MM.1S (cell line): ENCODE measurements at places on chromosomes 1 and 21.

DNA sequence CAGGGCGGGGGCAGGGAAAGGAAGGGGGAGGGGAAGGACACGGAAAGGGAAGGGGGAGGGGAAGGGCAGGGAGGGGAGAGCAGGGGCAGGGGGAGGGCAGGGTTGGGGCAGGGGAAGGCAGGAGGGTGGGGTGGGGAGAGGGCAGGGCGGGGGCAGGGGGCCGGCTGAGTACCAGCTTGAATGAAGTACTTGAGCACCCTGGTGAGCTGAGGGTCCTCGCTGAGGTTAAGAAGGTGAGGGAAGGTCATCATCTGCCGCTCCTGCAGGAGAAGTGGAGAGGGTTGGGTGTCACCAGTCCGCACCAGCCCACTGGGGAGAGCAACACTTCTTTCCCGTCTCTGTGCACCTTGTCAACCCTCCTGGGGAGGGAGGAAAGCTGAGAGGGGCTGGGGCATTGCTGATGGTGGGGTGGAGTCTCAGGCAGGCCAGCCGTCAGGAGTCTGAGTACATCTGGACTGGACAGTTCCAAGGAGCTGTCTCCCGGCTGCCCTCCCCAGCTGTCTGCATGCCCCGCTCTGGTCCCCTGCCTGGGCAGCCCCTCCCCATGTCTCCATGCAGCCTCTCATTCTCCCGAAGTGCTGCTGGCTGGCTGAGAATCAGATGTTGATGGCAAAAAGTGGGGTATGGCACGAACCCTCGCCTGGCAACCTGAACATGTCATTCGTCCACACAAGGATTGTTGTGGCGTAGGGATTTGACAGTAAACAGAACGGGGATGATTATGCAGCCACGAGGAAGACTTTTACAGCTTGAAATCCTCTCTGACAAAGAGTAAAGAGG lies 70.0 kb downstream of the SCCPDH start:
- DNase-seq = no peak
- no peaks in the 10 kb centered on the region for H3K36me3 ChIP-seq
- H3K4me1 ChIP-seq = no peaks in the 10 kb centered on the region
- H3K27ac ChIP-seq = no peak overlapping the region
- H3K4me3 ChIP-seq = no peak overlapping the region
- no peaks in the 10 kb centered on the region for H3K27me3 ChIP-seq

DNA sequence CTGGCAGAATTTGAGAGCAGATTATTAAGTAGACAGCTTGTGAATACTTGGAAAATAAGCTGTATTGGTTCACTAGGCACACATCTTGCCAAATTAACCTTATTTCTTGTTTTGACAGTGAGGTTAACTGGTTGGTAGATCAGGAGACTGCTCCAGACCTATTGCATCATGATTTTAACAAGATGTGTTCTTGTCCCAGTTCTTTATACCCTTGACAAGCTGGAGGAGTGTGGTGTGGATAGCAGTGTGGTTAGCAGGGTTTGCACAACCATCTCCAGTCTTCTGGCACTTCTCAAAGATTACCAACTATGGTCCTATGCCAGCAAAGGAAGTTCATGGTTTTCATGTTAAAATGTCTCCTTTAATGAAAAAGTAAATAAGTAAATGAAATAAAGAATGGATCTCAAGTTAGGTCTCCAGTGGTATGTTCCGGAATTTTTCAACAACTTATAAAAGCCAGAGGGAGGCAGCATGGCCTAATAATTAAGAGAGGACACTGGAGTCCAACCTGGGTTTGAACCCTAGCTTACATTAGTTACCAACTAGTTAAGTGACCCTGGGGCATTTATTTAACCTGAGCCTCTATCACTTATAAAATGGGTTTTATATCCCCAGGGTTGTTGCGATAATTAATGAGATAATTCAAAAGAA lies 34.1 kb downstream of the DDX20 start:
- no peak overlapping the region for H3K4me3 ChIP-seq
- H3K27me3 ChIP-seq = no peaks in the 10 kb centered on the region
- H3K27ac ChIP-seq = no peak overlapping the region
- H3K4me1 ChIP-seq = no peaks in the 10 kb centered on the region

DNA sequence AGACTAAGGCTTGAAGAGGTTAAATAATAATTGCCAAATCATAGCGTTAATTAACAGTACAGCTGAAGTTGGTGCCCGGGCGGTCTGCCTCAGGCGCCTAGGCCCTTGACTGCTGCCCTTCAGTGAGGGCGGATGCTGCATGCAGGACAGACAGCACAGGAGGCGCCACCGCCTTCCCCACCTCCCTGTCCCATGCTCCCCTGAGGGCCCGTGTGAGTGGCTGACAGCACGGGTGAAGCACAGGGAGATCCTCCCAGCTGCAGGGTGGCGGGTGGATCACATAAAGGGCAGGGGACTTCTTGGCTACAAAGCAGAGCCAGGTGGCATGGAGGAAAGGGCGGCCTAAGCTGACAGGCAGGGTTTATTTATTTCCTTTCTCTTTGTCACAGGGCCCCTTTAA lies 49.1 kb downstream of the DDX20 start:
- H3K36me3 ChIP-seq = no peaks in the 10 kb centered on the region
- no peak overlapping the region for H3K4me3 ChIP-seq

GRCh38 chr1:34066981-34067603 lies 97.9 kb downstream of the CSMD2 start:
- peaks cover 8% of the 10 kb centered on the region for H3K27me3 ChIP-seq
- no peak for DNase-seq
- no peaks in the 10 kb centered on the region for H3K36me3 ChIP-seq
- no peak overlapping the region for H3K27ac ChIP-seq

DNA sequence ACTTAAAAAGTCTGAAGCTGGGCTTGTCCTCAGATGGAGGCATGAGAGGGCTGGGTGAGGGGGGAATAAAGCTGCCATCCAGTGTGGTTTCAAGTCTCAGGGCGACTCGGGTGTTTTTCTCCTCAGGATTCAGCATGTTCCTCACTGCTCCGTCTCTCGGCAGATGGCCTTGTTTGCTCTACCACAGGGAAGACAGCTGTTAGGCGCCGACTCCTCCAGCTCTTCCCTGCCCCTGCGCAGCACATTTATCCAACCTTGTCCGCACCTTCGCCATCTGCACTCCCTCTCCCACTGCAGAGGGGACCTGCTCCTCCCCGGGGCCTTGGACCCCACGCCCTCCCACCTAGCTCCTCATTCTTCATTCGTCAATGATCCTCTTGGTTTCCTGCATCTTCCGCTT lies 16.6 kb upstream of the S100A11 start:
- H3K27ac ChIP-seq = no peak overlapping the region
- H3K27me3 ChIP-seq = no peaks in the 10 kb centered on the region
- DNase-seq = no peak
- no peaks in the 10 kb centered on the region for H3K36me3 ChIP-seq
- H3K4me1 ChIP-seq = 0 out of 2 replicates have a peak, but pooled peaks cover 5% of the 10 kb centered on the region

DNA sequence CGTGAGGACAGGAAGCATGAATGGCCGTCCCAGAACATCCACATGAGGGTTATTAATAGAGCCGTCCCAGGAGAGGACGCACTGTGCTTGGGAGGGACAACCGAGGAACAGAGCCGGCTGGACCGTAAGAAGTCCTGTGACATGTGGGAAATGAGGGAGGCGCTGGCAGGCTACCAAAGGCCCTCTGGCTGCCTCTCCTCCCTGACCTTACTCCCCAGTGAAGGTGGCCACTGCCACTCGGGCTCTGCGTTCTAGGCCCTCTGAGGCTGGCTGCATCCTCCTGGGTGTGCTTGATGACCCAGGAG lies 15.5 kb upstream of the NPPB start:
- H3K4me3 ChIP-seq = no peak overlapping the region
- no peaks in the 10 kb centered on the region for H3K4me1 ChIP-seq
- no peak overlapping the region for H3K27ac ChIP-seq
- DNase-seq = no peak

GRCh38 chr1:98386675-98387440 lies 274.7 kb upstream of the SNX7 start:
- 0 out of 2 replicates have a peak, but pooled peaks cover 4% of the 10 kb centered on the region for H3K4me1 ChIP-seq
- no peaks in the 10 kb centered on the region for H3K36me3 ChIP-seq
- DNase-seq = no peak
- H3K27me3 ChIP-seq = no peaks in the 10 kb centered on the region

GRCh38 chr21:15614766-15615165 lies 115.0 kb upstream of the USP25 start:
- no peak for DNase-seq
- H3K4me1 ChIP-seq = no peaks in the 10 kb centered on the region
- no peaks in the 10 kb centered on the region for H3K36me3 ChIP-seq
- no peak overlapping the region for H3K27ac ChIP-seq

GRCh38 chr1:43867976-43868740 lies 65.4 kb upstream of the ARTN start:
- no peak for DNase-seq
- H3K36me3 ChIP-seq = no peaks in the 10 kb centered on the region
- no peak overlapping the region for H3K27ac ChIP-seq

DNA sequence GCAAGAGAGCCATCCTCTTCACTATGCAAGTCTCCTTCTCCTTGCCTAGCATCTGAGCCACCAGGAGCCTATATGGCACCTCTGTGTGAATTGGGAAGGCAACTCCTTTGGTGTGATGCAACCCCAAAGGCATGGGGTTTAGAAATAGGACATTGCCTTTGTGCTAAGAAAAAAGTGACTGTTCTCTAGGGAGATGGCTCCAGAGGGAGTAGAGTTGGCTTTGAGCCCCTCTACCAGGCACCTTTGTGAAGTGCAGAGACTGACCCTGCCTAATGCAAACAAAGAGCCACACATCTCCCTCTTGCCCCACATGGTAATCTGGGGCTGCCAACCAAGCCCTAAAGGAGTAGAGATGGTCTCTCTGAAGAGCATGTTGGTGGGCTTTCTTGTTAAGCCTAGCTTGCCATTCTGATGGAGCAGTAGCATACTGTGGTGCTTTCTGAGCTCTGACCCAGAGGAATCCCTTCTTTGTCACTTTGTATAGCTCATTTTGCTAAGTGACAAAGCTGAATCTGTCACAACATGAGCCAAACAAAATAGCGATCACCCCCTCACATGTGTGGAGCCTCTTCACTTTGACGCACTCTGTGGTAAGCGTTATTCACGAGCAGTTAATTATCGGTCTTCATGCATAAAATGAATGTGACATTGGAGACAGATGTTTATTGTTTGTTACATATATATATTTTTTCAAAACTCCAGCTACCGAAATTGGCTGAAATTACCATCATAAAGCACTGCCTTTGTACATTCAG lies 74.4 kb downstream of the RWDD3 start:
- H3K4me3 ChIP-seq = no peak overlapping the region
- no peaks in the 10 kb centered on the region for H3K36me3 ChIP-seq
- no peaks in the 10 kb centered on the region for H3K4me1 ChIP-seq
- H3K27me3 ChIP-seq = no peaks in the 10 kb centered on the region
- DNase-seq = no peak

- peaks cover 8% of the 10 kb centered on the region; the same call in 1 of the 2 replicates for H3K27me3 ChIP-seq
- no peaks in the 10 kb centered on the region for H3K36me3 ChIP-seq
- no peaks in the 10 kb centered on the region for H3K4me1 ChIP-seq
- H3K27ac ChIP-seq = no peak overlapping the region
- DNase-seq = no peak
These were observed 10.6 kb downstream of the RHBG start for GRCh38 chr1:156379420-156380165.

DNA sequence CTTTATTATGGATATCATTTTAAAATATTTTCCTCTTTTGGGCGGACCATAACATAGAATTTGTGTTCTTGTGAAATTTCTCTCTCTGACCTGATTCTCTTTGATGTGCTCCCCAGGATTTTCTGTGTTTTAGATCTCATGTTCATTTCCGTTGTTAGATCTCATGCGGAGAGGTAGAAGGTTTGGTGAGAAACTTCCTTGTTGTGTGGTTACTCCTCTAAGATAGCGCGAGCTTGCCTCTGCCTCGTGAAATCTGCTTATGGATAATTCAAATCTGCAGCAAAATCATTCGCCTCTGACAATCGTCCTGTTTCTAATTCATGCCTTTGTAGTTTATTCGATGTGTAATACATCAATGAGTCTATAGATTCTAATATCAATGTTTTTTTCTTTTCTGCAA lies 580.4 kb downstream of the USP25 start:
- no peak for DNase-seq
- H3K36me3 ChIP-seq = no peaks in the 10 kb centered on the region
- H3K27ac ChIP-seq = no peak overlapping the region
- H3K4me1 ChIP-seq = peaks cover 3% of the 10 kb centered on the region; the same call in 1 of the 2 replicates
- no peak overlapping the region for H3K4me3 ChIP-seq

DNA sequence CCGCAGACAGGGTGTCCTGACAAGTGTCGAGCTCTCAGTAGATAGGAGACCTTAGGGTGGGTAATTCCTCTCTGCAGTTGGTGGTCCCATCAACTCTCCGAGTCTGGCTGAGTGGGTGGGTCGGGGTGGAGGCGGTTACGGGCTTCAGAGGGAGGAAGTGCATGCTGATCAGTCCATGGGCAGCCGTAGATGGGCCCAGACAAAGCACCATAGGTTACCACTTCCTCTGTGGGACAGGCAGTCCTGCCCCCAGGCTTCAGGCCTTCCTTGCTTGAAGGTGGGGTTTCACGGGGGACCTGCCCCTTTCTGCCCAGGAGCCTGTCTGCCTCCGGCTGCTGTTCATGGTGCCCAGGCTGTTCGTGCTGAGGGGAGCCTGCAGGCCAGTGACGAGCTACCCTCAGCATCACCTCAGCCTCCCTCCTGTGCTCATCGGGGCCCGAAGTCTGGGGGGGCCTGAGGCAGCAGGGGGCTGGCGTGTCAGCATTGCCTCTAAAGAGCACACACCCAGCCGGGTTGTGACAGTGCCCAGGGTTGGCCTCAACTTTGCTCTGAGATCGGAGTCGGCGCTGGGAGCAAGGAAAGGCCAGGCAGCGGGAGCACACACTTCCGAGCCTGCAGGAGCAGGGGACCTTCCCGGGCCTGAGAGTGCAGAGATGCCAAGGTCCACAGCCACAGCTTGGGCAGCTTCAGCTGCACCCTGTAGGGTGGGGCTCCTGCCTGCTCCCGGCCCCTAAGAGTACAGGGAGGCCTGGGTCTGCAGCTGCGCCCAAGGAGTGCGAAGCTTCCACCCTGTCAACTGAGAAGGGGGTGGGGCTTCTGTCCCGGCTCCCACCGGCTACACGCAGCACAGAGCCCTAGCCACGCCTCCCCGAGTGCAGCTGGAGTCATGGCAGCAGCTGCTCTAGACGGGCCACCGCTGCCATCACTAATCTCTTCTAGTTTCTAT lies 225.4 kb upstream of the NRIP1 start:
- no peak overlapping the region for H3K27ac ChIP-seq
- no peaks in the 10 kb centered on the region for H3K4me1 ChIP-seq
- no peaks in the 10 kb centered on the region for H3K36me3 ChIP-seq
- H3K27me3 ChIP-seq = no peaks in the 10 kb centered on the region
- H3K4me3 ChIP-seq = no peak overlapping the region

DNA sequence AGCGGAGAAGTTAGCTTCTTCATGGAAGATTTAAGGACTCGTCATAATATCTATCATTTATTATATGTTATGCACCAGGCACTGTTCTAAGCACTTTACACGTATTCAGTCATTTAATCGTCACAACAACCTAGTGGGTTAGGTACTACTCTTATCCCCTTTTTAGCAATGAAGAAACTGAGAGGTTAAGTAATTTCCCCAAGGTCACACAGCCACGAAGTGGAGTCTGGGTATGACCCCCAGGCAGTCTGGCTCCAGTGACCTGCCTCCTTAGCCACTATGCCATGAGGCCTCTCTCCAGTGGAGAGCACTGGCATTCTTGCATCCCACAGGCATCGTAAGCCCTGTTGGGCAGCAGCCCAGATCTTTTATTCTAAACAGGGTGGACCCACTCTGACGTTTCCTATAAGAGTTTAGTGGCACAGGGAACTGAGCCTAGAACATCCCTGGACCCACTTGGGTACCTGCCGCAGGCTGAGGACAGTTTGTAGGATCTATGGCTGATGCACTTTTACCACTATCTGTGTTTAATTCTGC lies 123.0 kb downstream of the NAV1 start:
- DNase-seq = no peak
- H3K27me3 ChIP-seq = no peaks in the 10 kb centered on the region; the same call in 1 of the 2 replicates
- no peak overlapping the region for H3K27ac ChIP-seq
- no peaks in the 10 kb centered on the region for H3K36me3 ChIP-seq
- no peak overlapping the region for H3K4me3 ChIP-seq

GRCh38 chr1:107563441-107563840 lies 401.5 kb downstream of the VAV3 start:
- no peaks in the 10 kb centered on the region for H3K27me3 ChIP-seq
- no peak for DNase-seq
- no peak overlapping the region for H3K27ac ChIP-seq
- H3K4me3 ChIP-seq = no peak overlapping the region
